Large intestine (tissue), 12 donors: ENCODE measurements at places on chromosomes 2 and 18. TPM values are rescaled to one million over a fixed set of nuclear protein-coding genes. Genes with fewer than 3 reads are reported as not detected.

The KCNIP3 gene
- 2.1 TPM for polyA plus RNA-seq

The PSTPIP2 gene
- polyA plus RNA-seq, result 11.5 TPM

The DES gene
- 429 TPM for polyA plus RNA-seq

DNA sequence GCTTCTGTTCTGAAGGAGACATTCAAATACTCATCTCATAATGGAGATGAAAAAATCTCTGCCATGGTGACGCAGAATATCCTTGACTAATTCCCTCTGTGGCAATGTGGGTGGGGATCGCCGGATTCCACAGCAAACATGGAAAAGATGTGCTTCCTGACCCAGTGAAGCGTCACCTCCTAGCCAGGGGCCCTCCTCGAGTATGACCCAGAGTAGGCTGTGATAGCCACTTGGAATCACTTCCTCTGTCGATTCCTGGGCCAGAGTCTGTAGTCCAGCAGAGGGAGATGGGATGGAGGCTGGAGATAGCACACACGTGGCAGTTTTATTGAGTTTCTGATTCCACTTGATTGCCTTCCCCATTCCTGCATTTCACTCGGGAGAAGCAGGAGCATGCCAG, 36.8 kb downstream of the DRC1 start:
- peak overlapping the region; percentile 70 for H3K27ac ChIP-seq
- H3K4me3 ChIP-seq, result no peak overlapping the region
- peaks cover 13% of the 10 kb centered on the region for H3K4me1 ChIP-seq
- no peaks in the 10 kb centered on the region for H3K27me3 ChIP-seq

GRCh38 chr2:179417436-179417949, 152.9 kb upstream of the SESTD1 start:
- H3K27ac ChIP-seq, result no peak overlapping the region
- H3K36me3 ChIP-seq, result no peaks in the 10 kb centered on the region
- no peak overlapping the region for H3K4me3 ChIP-seq
- H3K4me1 ChIP-seq, result no peaks in the 10 kb centered on the region

GRCh38 chr2:121242976-121243375, 42.0 kb downstream of the TFCP2L1 start:
- H3K36me3 ChIP-seq, result no peaks in the 10 kb centered on the region
- H3K27ac ChIP-seq, result no peak overlapping the region
- no peak overlapping the region for H3K4me3 ChIP-seq
- no peak for DNase-seq

The PLCL1 gene
- 3.3 TPM for polyA plus RNA-seq

GRCh38 chr2:10524851-10525572, 76.9 kb upstream of the ODC1 start:
- no peak for DNase-seq
- H3K27me3 ChIP-seq, result no peaks in the 10 kb centered on the region
- H3K27ac ChIP-seq, result no peak overlapping the region
- H3K36me3 ChIP-seq, result no peaks in the 10 kb centered on the region
- H3K4me3 ChIP-seq, result no peak overlapping the region

GRCh38 chr2:138510319-138510718, 8.7 kb downstream of the SPOPL start:
- DNase-seq, result no peak
- no peaks in the 10 kb centered on the region for H3K36me3 ChIP-seq
- no peaks in the 10 kb centered on the region for H3K4me1 ChIP-seq
- no peak overlapping the region for H3K4me3 ChIP-seq

- no peaks in the 10 kb centered on the region for H3K27me3 ChIP-seq
- H3K27ac ChIP-seq, result no peak overlapping the region
- no peaks in the 10 kb centered on the region for H3K4me1 ChIP-seq
- H3K4me3 ChIP-seq, result no peak overlapping the region
- no peaks in the 10 kb centered on the region for H3K36me3 ChIP-seq
Observed at GRCh38 chr18:40133253-40133652, 1821.8 kb upstream of the PIK3C3 start.

GRCh38 chr2:224885836-224886547, 156.3 kb downstream of the DOCK10 start:
- no peak for DNase-seq
- H3K36me3 ChIP-seq, result peaks cover 2% of the 10 kb centered on the region
- H3K4me3 ChIP-seq, result no peak overlapping the region
- no peaks in the 10 kb centered on the region for H3K27me3 ChIP-seq
- H3K27ac ChIP-seq, result no peak overlapping the region
- no peaks in the 10 kb centered on the region for H3K4me1 ChIP-seq

DNA sequence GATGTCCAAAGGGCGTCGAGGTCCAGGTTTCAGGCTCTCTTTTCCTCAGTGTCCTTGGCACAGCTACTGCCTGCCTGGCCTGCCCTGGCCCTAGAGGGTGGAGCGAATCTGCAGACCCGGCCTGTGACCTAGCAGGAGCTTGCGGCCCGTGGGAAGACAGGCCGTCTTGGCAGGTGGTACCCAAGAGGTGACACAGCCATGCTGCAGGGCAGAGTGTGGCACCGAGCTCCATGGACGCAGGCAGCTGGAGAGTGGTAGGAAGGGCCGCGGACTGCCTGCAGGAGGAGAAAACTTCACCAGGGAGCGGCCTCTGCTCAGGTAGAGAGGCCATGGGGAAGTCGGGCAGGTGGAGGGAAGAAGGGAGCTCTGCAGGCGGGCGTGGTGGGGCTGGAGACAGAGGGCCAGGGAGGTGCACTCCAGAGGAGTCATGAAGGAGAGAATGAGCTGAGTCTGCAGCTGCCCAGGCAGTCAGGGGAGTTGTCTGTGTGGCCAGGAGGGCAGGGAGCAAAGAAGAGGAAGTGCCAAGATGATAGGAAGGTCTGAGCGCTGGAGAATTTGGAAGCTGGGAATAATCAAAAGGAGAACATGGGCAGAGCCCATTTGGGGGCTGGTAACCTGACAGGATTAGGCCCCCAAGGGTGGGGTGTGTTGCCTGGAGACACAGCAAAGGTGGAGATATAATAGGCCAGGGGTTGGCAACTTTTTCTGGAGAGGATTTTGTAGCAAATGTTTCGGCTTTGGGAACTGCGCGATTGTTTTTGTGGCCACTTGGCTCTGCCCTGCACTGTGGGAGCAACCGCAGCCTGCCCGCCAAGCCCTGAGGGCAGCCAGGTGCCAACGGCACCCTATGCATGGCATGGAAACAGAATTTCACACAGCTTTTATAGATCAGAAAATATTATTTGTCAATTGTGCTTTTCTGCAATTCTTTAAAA, 154.4 kb upstream of the PXDN start:
- no peak overlapping the region for H3K4me3 ChIP-seq
- H3K36me3 ChIP-seq, result no peaks in the 10 kb centered on the region
- H3K4me1 ChIP-seq, result no peaks in the 10 kb centered on the region
- no peak overlapping the region for H3K27ac ChIP-seq

The FBXO36 gene
- polyA plus RNA-seq, result 2.6 TPM

The CERS6 gene
- polyA plus RNA-seq, result 43.8 TPM

DNA sequence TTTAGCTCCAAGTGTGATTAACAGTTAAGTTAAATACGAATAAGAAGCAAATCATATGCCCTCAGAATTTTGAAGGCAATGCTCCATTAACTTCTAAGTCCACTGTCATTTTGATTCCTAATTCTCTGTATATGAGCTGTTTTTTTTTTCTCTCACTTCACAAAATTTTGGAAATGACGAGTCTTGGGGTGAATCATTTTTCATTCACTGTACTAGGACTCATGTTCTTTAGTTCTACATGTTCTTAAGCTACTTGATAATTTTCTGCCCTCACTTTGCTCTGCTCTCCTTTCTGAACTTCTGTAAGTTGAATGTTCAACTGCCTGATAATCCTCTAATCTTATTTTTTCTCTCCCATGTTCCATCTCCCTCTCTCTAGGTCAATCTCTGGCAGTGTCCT, 141.0 kb downstream of the THADA start:
- H3K4me3 ChIP-seq, result no peak overlapping the region
- no peak overlapping the region for H3K27ac ChIP-seq
- H3K36me3 ChIP-seq, result no peaks in the 10 kb centered on the region
- H3K27me3 ChIP-seq, result no peaks in the 10 kb centered on the region
- no peak for DNase-seq
- no peaks in the 10 kb centered on the region for H3K4me1 ChIP-seq

- no peaks in the 10 kb centered on the region for H3K27me3 ChIP-seq
- H3K4me1 ChIP-seq, result peaks cover 5% of the 10 kb centered on the region
- DNase-seq, result peak; percentile 78
Observed at GRCh38 chr2:217988014-217988839, 14.6 kb downstream of the TNS1 start.

GRCh38 chr2:136308611-136309010, 190.7 kb upstream of the CXCR4 start:
- no peak for DNase-seq
- H3K27me3 ChIP-seq, result peaks cover 2% of the 10 kb centered on the region
- no peak overlapping the region for H3K4me3 ChIP-seq
- no peaks in the 10 kb centered on the region for H3K4me1 ChIP-seq
- no peaks in the 10 kb centered on the region for H3K36me3 ChIP-seq
- H3K27ac ChIP-seq, result no peak overlapping the region

DNA sequence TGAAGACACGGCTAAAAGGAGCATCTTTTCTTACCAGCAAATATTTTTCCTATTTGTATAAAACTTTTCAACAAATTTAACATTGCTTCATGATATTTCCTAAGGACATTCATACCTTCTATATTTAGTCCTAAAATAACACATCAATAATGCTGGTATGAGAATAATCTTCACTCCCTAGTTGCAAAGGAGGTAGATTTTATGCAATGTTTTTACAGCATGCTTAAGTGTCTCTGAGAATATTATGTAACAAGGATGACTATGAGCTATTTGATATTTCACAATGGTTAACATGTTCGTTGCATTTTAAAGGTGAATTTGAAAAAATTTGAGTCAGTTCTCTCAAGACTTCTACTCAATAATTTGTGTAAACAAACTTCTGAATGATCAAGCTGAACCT, 506.7 kb downstream of the NUP35 start:
- H3K4me1 ChIP-seq, result no peaks in the 10 kb centered on the region
- H3K4me3 ChIP-seq, result no peak overlapping the region
- H3K27ac ChIP-seq, result no peak overlapping the region
- DNase-seq, result no peak

DNA sequence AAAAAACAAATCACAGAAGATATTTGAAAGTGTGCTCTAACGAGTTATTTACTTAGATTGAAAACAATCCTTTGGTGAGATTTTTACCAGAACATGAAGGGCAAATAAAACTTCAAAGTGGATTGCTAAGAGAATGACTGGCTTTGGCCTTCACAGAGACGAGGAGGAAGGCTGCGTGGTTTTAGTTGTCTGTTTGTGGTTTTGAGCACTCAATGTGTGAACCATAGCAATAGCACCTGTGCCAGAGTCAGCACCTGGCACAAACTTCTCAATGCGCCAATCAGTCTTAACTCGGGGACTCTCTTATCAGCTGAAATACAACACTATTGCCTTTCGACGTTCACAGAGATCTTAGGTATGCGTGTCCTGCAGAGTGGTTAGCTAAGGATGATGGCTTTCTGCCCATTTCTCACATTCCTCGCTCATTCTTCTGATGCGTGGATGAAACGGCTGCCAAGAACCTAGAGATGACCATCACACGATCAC, 70.0 kb downstream of the MBP start:
- peaks cover 22% of the 10 kb centered on the region for H3K4me1 ChIP-seq
- H3K27me3 ChIP-seq, result no peaks in the 10 kb centered on the region
- H3K36me3 ChIP-seq, result peaks cover 28% of the 10 kb centered on the region
- H3K27ac ChIP-seq, result peak overlapping the region; percentile 34
- no peak for DNase-seq

DNA sequence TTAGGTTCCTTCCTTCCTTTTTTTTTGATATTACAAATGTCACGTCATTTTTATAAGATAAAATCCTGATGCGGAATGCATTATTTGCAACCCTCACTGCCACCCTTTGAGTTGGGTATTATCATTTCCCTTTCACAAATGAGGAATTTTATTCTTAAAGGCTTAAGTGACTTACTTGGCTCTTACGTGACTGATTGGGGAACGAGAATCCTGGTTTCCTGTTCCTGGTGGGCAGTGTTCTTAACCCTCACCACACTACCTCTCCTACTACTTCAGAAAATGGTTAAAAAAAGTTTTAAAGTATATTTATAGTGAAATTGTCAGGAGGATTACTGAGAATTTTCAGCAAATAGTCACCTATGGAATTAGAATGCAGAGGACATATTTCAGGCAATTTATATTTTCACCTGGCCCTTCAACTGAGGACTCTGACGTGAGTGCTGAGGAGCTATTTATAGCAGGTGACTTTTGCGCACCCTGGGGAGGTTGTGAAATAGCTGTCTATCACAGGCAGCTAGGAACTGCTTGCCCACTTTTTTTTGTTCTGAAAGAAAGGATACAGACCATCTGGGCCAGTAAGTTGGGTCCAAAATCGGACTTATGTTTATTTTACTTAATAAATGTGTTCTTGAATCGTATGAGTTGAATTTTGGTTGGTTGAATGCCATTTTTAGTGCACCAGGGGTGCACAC, 18.7 kb upstream of the RASGRP3 start:
- no peaks in the 10 kb centered on the region for H3K4me1 ChIP-seq
- H3K4me3 ChIP-seq, result no peak overlapping the region
- H3K36me3 ChIP-seq, result no peaks in the 10 kb centered on the region
- no peaks in the 10 kb centered on the region for H3K27me3 ChIP-seq

GRCh38 chr2:25972049-25972823, 10.1 kb downstream of the KIF3C start:
- H3K27ac ChIP-seq, result no peak overlapping the region
- no peaks in the 10 kb centered on the region for H3K4me1 ChIP-seq
- H3K27me3 ChIP-seq, result no peaks in the 10 kb centered on the region
- no peaks in the 10 kb centered on the region for H3K36me3 ChIP-seq
- DNase-seq, result no peak
- no peak overlapping the region for H3K4me3 ChIP-seq

DNA sequence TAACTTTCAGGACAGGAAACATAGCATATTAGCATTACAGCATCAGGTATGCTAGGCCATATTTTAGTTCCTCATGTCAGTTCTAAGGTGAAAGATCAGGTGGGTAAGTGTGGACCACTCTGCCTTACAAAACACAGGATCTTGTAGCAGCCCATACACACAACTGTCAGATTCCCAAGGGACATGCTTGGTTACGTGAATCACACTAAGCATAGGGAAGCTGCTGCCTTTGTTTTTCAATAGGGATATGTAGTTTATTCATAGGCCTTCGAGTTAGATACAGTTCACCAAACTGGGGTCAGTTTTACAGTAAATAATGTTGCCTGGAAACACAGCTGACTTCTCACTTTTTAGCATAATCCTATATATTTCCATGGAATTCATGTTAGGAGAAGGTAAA, 116.1 kb upstream of the OTX1 start:
- H3K4me1 ChIP-seq, result no peaks in the 10 kb centered on the region
- H3K27ac ChIP-seq, result no peak overlapping the region
- no peaks in the 10 kb centered on the region for H3K36me3 ChIP-seq
- no peak overlapping the region for H3K4me3 ChIP-seq
- DNase-seq, result no peak

DNA sequence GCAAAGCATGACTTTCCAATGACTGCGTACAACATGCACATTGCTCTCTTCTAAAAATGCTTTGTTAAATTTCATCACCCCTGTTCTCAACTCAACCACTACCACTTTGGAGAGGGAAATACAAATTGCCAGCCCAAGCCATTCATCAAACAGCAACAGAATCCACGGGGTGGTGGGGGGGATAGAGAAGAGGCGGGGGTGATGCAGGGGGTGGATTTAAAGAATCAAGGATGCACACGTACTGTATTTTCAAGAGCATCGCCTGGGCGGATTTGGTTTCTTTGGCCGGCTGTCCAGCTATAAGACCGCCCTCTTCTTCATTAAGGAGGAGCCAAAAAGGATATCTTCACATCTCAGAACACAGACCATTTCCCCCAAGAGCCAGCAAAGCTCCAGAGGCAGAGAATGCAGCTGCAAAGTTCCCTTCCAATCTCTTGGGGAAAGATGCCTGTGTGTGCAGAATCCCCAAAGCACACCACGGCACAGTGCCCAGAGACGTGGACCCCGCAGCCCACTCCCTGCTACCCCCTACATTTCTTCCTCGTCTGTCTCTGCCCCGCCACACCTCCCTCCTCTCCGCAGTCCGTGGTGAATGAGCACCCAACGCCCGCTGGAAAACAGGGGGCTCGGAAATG, 977 bp downstream of the SLC8A1 start:
- peak overlapping the region; percentile 62 for H3K4me3 ChIP-seq
- peak; percentile 31 for DNase-seq
- H3K4me1 ChIP-seq, result peaks cover 3% of the 10 kb centered on the region
- H3K27me3 ChIP-seq, result peaks cover 18% of the 10 kb centered on the region
- no peaks in the 10 kb centered on the region for H3K36me3 ChIP-seq
- peak overlapping the region; percentile 64 for H3K27ac ChIP-seq
